HFFc6 (cell line): ENCODE measurements at places on chromosomes 7 and 10. TPM values are rescaled to one million over a fixed set of nuclear protein-coding genes. Genes with fewer than 3 reads are reported as not detected.

- no peak for DNase-seq
- H3K4me3 ChIP-seq = no peak overlapping the region
- peaks cover 27% of the 10 kb centered on the region for H3K27me3 ChIP-seq
- H3K4me1 ChIP-seq = no peaks in the 10 kb centered on the region
- H3K27ac ChIP-seq = no peak overlapping the region
These were observed 34.1 kb upstream of the ELOVL3 start for GRCh38 chr10:102191956-102192355.

IGFBP1 gene
- total RNA-seq = not detected in 3 replicates

C10orf53 gene
- total RNA-seq = not detected in 3 replicates

DNA sequence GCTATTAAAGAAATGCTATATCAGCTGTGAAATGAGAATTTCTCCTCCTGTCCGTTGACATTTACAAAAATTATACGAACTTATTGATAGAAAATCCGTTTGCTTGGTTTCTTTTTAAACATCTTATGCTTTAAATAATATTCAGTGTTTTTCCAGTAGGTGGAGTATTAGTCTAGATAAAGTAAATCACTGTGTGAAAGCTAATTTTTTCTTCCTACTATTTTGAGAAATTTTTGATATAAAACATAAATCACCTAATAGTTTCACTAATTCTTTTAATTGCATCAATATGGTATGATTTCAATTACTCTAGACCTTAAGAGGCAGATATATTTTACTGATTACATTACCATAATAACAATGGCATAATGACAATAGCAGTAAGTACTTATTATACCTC, 335.2 kb upstream of the C7orf33 start:
- H3K4me1 ChIP-seq = no peaks in the 10 kb centered on the region
- no peaks in the 10 kb centered on the region for H3K36me3 ChIP-seq
- H3K4me3 ChIP-seq = no peak overlapping the region; the same call in 1 of the 2 replicates
- DNase-seq = no peak

DNA sequence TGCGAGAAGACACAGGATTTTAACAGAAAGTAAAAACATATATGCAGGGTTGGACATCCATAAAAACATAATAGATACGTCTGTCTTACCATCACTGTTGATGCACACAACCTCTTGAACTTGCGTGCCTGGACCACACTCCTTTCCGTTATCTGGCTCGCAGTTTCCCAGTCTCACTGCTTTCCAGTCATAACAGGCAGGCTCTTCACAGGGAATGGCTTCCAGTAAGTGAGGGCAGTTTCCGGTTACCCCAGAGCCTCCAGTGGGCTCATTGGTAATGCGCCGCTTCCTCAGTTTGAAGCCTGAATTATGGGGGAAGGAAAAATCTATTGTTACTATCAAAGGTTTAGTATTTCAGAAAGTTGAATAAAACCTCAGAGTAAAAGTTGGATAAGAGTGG, 290.7 kb downstream of the THSD7A start:
- no peak overlapping the region for H3K4me3 ChIP-seq
- no peaks in the 10 kb centered on the region; the same call in 1 of the 2 replicates for H3K27me3 ChIP-seq
- H3K36me3 ChIP-seq = no peaks in the 10 kb centered on the region; the same call in 1 of the 2 replicates
- no peak overlapping the region for H3K27ac ChIP-seq
